ENCODE measurements at places on chromosomes 3 and 15.

GRCh38 chr15:48720646-48721045, 75.1 kb upstream of the FBN1 start:
- DNase-seq: no peak

GRCh38 chr15:36251450-36251849, 328.0 kb upstream of the CDIN1 start:
- DNase-seq: no peak

GRCh38 chr15:85336880-85337279, 43.5 kb upstream of the AKAP13 start:
- no peak for DNase-seq

GRCh38 chr3:74027121-74027520, 402.4 kb upstream of the PDZRN3 start:
- DNase-seq: no peak

GRCh38 chr3:185549122-185549521, 3.3 kb downstream of the LIPH start:
- no peak for DNase-seq

DNA sequence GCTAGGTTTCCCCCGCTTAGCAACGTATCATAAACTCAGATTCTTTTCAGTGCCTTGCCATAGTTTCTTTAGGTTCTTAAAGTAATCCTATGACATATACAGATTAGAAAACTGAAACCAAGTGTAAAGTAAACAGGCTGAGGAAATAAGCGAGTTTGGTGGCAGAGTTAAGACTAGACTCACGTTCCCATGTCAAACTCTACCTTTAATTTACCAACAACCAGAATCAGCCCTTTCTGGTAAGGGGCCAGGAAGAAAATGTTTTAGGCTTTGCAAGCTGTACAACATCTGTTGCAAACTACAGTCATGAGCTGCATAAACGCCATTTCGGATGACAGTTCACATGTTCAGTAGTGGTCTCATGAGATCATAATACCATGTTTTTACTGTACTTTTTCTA, 128.0 kb upstream of the PRICKLE2 start:
- no peak for DNase-seq

- no peak for DNase-seq
Observed at GRCh38 chr3:48897460-48898376, 964 bp downstream of the SLC25A20 start.

GRCh38 chr15:89827829-89828228, 13.2 kb upstream of the ANPEP start:
- DNase-seq: no peak

- no peak for DNase-seq
Observed at GRCh38 chr15:95018888-95019545, 787.7 kb downstream of the MCTP2 start.

GRCh38 chr3:145815707-145816413, 345.1 kb downstream of the PLOD2 start:
- no peak for DNase-seq

GRCh38 chr3:46492890-46493547, 4.8 kb upstream of the RTP3 start:
- no peak for DNase-seq
